ENCODE measurements at places on chromosomes 2 and 18.

DNA sequence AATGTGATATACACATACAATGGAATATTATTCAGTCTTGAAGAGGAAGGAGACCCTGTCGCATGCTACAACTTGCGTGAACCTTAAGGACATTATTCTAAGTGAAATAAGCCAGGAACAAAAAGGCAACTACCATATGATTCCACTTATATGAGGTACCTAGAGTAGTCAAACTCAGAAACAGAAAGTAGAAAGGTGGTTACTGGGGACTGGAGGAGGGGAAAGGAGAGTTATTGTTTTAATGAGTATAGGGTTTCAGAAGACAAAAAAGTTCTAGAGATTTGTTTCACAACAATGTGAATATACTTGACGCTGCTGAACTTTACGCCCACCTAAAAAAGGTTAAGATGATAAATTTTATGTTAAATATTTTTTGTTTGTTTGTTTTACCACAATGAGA, 47.0 kb downstream of the CXCR4 start:
- DNase-seq = no peak

GRCh38 chr18:10269261-10269660, 185.2 kb upstream of the APCDD1 start:
- no peak for DNase-seq

DNA sequence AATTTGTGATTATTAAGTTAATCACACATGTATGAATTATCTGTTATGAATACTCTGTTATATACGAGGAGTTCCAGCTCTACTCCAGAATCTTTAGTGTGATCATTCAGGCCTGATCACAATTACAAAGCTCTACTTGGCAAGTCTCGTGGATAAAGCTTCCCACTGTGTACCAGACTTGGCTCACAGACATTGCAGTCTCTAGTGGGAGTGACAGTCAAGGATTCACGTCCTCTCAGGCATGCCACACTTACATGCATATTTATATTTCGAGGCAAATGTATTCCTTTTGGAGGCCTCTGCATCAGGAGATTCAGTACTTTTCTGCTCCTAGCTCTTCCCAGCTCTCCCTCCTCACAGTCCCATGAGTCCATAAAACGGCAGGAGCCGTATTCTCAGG, 403.4 kb upstream of the CDH7 start:
- no peak for DNase-seq

DNA sequence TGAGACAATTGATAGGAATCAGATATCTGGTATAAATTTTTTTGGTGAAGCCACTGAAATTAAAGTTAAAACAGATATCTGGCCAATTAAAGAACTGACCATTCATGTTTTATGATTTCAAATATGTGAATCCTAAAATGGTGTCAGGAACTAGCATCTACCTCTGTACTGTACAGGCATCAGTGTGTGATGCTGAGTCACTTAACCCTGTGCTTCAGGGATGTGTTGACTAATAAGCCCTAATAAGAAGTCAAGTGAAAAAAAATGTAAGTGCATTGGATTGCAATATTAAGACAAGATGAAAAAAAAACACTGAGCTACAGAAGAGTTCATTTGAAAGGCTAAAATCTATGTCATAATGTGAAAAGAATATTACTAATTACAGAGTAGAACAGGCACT, 9.1 kb upstream of the UNC80 start:
- no peak for DNase-seq

DNA sequence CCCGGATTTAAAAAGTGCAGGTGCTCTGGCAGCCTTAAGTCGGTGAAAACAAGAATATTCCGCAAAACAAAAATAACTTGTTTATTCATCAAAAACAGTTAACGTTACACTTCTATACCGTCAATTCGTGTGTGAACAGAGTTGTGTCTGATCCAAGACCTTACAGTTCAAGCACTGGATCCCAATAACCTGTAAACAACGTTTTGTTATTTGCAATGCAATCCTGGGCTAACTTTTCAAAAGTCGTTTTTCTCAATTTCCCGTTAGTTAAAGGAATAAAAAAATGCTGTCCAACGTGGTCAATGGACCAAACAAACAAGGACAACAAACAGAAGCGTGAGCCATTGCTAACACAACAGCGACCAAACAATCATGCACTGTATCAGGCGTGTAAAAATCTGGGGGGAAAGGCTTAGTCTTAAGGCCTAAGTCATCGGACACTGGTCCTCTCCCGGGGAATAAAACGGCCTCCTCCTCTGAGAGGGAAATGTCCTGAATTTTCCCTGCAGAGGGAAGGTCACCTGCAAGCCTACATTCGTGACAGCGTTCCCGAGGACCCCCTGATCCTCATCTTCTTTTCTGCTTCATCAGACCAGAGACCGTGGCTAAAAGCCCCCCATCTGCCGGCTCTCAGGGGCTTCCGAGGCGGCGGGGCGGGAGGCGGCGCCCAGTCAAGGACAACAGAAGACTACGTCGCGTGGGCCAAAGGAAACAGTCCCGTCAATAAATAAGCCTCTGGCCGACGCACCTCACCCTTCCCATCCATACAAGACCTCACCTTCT, 490 bp downstream of the NDUFS1 start:
- no peak for DNase-seq
